Stimulated activated CD4-positive, alpha-beta T cell treated with anti-CD3 and anti-CD28 coated beads, Interleukin-12 subunit alpha, Interleukin-12 subunit beta, amount 100 ng/mL, for 48 hours (primary cell): ENCODE measurements at places on chromosomes 7 and 10.

- DNase-seq = no peak
Observed at GRCh38 chr7:78607099-78607498, 808.5 kb downstream of the PHTF2 start.

GRCh38 chr7:94492601-94493000, 17.0 kb upstream of the CASD1 start:
- DNase-seq = no peak

DNA sequence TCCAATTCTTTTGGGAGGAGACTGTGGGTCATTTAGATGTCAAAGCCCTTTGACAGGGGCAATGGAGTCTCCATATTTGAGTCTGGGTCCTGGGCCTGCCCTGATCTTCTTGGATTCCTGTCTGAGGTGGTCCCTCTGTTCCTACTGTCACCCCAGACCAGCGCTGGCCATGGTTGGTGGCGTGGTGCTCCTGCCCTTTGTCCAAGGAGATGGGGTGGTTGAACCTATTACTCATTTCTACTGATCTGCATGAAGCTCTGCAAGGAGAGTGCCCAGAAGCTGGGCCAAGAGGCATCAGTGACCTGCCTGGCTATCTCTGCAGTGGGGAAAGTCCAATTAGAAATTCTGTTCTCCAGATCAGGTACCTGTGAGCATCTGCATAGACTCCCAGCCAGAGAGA, 355.6 kb upstream of the NUPR2 start:
- DNase-seq = no peak

DNA sequence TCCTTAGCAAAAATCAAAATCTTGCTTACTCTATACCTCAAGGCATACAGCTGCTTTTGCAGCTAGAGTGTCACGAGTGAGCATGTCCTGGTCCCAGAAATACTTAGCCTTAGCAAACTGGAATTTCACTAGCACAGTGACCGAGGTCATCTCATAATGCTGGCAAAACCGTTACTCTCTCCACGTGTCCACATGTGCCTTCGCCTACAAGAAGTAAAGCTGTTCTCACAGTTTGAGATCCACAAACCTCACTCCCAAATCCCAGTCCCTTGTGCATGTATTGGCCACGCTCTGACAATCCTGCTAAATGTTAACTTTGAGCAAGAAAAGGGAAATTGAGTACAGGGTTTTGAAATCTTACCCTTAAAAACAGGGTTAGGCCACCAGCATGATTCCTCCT, 111.0 kb upstream of the PLXDC2 start:
- DNase-seq = no peak

GRCh38 chr7:100874577-100875355, at the start of gene SRRT:
SRRT (plus strand) TSS chr7:100875103; CDS start chr7:100875591, 488 bp downstream.
- DNase-seq = peak; percentile 97

DNA sequence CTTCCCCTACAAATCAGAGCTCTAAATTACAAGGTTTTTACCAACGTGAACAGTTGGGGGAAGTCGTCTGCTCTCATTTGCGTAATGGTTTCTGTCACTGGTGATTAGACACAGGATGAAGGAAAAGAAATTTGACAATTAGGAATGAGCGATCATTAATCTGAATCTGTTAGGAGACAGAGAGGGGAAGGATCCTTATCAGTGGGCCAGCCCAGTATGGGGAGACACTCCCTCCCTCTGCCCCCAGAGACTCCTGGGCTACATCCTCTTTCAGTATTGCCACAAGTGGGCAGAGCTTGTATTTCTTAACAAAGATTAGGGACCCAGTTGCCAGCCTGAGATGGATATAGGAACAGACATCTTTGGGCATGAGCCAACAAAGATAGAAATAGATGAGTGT, 15.5 kb downstream of the HIF1AN start:
- DNase-seq = no peak

DNA sequence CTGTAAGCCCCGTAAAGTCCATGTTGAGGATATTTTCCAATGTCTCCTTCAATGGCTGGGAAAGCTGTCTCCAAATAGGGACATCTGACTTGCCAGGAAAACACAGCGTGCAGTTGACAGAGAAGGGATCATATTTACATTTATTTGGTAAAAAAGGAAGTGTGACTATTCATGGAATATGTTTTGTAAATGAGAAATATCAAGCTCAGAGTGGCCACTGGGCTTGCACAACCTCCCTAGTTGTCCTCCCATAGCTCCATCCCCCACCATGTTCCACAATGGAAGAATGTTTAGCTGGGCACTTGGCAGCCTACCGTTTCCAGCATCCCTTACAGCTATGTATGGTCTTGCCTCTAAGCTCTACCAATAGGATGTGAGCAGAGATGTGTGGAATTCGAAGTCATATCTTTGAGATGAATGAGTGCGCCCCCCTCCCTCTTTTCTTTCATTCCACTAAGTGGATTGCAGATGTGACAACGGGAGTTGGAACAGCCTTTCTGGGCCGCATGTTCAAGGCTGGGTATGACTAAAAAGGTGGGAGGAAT, 306.6 kb upstream of the ZMIZ1 start:
- DNase-seq = no peak

GRCh38 chr7:24718977-24719491, 38.2 kb downstream of the GSDME start:
- DNase-seq = no peak

- peak; percentile 44 for DNase-seq
Observed at GRCh38 chr10:28668363-28669226, 8.7 kb upstream of the BAMBI start.

GRCh38 chr10:4671451-4672145, 154.4 kb upstream of the AKR1E2 start:
- no peak for DNase-seq

DNA sequence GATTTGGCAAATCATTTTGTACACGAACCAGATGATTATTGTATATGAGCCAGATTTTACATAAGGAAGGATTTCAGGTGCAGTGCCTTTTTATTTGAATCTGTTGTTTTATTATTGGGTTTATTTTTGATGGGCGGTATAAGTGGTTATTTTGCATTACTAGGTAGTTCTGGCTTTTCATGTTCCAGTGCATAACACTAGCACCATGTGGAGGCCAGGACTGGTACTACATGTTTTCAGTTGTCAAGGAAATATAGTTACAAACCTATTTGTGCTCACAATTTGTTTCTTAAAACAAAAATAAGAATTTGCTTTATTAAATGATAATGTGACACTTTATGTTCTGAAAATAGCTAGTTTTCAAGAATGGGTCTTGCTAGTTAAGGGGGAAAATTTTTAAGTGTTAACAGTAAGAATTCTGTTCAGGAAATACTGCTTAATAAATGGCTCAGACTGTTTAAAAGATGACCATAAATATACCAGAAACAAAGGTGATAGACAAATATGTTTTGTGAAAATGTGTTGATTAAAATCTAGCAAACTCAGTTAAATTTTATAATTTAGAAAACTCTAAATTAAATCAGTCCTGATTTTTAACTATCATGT, 7.1 kb upstream of the SEMA3E start:
- DNase-seq = no peak

DNA sequence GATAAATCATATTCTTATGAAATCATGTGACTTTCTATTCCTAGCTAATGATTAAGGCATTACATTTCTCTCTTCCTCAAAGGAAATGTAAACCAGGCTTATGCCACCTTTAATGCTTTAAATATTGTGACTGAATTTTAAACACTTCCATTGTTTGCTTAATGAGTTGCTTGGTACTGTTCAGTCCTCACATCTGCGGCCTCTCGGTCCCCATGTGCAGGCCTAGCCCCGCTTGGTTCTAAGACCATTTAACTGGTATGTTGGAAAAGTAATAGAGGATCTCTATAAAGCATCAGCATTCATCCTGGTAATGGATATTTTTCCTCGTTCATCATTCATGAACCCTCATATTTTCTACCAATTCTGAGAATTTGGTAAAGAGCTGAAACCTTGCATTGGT, 27.4 kb downstream of the THSD7A start:
- no peak for DNase-seq

GRCh38 chr7:54981913-54982312, 36.9 kb upstream of the EGFR start:
- no peak for DNase-seq

DNA sequence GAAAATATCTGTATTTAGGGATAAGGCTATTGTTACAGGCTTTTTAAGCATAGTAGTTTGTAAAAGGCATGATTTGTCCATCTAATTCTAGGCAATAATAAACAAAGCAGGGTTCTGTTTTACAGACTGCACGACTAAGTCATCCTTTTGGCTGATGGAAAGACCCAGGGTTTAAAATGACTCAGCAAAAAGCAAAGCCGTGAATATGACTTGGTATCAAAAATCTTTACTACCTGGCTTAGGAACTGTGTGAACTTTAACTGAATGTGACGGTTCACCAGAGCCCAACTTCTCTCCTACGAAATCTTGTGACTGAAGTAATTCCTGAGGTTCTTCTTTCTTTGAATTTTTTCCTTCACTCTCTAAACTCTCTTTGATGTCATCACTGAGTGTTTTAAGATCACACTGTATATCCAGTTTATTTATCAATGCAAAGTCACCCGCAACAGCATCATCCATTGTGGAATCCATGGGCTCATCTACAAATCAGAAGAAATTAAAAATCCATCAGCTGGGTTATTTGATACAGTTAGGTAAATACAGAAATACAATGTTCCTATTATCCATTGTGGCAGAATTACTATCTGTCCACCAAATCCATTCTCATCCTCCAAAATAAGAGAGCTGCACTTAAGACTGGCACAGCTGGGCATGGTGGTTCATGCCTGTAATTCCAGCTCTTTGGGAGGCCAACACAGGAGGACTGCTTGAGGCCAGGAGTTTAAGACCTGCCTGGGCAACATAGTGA, 17.0 kb downstream of the ATE1 start:
- DNase-seq = no peak

GRCh38 chr10:95793401-95794045, 37.6 kb downstream of the ENTPD1 start:
- no peak for DNase-seq

GRCh38 chr10:91740353-91740924, 57.8 kb upstream of the TNKS2 start:
- no peak for DNase-seq

GRCh38 chr7:46930366-46930765, 651.5 kb downstream of the TNS3 start:
- no peak for DNase-seq

DNA sequence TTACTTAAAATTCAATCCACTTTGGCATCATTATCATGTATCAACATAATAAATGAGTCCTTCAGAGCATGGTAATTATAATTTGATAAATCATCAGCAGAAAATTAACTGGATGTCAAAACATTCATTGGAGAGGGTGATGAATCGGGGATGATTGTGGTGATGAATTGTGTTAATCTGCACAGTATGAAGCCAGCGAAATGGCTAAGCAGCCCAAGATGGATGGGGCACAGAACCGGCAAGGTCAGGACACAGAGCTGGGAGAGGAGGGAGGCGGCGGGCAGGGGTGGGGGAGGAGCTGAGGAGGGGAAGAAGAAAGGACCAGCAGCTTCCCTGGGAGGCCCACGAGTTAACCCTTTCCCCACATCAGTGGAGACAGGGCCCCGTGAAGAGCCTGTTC, 536.1 kb downstream of the LRMDA start:
- DNase-seq = no peak

DNA sequence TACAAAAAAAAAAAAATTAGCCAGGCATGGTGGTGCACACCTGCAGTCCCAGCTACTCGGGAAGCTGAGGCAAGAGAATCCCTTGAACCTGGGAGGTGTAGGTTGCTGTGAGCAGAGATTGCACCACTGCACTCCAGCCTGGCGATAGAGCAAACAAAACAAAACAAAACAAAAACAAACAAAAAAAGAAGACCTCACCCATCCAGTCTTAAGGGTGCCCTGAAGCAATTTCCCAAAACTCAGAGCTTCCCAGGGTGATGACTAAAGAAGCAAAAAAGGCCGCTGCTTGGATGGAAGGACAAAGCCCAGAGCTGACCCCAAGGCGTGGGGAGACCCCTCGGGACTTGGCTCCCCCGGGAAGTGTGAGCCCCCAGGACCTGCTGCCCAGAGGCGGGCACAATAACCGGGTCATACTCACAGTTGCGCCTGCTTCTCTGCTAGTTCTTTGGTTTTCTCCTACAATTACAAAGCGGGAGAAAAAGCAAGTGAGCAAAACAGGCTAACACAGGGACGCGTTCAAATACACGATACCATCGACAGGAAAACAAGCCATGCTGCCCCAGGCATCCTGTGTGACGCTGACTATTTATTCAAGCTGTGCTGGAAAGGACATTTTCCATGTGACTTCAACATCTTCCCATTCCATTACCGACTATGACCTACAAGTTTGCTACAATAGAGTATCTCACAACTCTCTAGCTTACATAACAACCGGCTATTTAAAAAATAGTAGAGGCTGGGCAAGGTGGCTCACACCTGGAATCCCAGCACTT, 29.9 kb downstream of the PAPOLB start:
- DNase-seq = no peak

DNA sequence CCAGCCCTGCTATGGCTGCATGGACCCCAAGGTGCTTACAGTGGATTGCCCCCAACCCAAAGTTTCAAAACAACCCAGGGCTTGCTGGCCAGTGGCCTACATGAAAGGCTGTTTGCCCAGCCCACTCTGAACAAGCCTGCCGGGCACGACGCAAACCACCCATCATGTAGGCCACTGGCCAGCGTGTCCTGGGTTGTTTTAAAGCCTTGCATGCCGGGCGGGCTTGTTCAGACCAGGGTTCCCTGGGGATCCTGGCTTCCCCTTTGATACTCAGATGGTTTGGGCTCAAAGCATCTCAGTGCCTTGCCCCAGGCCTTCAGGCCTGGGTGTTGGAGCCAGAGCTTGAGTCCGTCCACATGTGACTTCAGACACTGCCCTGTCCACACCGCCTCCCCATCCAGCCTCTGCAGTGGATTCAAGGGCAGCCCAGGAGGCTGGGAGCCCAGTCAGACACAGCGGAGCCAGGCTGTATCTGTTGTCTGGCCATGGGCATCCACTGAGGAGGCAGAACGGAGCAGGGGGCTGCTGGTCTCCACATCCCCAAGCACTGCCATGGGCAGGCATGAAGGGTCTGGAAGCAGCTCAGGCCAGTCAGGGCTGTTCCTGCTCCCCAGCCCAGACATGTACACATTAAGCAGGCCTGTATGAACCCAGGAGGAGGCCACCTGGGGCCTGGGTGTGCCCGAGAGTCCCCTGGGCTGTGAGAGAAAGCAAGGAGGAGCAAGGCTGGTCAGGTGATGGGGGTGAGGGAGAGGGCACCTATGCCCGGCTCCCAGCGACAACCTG, 4.0 kb upstream of the ADIRF start:
- no peak for DNase-seq

GRCh38 chr7:93837245-93837644, 53.3 kb downstream of the TFPI2 start:
- DNase-seq = no peak

- no peak for DNase-seq
Observed at GRCh38 chr7:19557726-19558465, 150.9 kb downstream of the POLR1F start.

DNA sequence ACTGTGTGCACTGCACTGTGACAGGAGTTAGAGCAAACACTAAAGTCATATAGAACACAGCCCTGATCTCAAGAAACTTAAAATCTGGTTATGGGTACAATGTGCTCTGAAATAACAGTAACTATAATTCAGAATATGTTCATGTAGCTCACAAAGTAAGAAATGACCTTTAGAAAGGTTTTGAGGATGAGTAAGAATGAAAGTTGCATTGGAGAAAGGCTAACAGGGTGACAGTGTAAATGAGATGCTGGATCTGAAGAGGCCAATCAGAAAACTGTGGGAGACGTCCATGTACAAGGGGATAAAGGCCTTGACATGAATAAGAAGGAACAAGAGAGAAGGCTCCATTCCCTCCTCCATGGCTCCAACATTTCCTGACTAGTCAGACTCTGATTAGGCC, 124.7 kb downstream of the GRM3 start:
- DNase-seq = no peak

- DNase-seq = no peak
Observed at GRCh38 chr10:118505363-118505762, 90.1 kb downstream of the PRLHR start.
